ENCODE measurements at places on chromosomes 7 and 10.

DNA sequence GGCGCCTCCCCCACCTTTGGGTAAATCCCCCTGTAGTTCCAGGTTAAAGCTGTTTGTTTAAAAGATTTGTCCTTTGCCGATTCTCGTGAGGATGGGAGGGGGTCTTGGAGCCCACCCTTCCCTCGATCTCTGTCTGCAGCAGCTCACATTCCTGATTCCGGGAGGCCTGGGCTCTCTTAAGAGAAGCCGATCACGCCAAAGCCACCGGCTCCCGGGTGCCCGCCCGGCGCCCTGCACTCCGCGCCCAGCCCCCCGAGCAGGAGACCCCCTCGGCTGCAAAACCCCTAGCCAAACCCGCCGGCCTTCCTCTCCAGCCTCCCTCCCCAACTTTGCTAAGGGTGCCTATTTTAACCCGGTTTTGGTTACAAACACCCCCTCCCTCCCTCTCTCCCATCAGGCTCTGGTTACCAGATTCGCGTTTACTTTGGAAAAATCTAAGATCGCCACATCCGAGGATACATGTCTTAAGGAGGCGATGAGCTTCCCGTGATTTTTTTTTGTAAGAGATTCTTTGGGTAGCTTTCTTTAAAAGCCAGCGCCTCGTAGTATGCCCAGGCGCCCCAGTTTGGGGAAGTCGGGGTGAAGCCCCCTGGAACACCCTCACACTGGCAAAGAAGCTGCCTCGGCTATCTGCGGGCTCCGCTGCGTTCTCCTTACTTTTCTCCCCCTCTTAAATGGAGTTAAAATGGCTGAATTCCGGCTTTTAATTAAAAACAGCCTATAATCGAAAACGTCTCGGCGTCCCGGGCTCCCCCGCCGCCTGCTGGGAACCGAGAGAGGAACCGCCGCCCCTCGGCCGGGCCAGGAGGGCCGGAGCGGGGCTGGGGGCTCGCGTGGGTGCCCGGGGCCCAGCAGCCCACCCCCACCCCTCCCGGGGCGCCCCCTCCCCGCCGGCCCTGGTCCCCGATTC lies 983 bp downstream of the TNRC18 start:
- peak; percentile 81 for DNase-seq

DNA sequence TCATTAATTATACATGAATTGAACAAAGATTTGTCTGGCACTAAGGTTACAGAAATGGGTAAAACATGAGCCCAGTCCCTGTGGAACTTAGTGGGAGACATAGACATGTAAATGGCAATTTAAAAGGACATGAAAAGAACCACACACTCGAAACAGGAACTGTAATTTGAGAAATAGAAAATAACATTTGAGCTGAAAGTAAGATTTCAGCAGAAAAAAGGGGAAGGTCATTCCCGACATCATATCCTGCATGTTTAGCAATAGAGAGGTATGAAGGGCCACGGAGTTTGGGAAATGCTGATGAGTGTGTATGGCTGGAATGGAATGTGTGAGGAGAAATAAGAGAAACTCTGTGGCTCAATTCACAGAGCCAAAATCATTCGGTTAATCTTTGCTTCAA lies 175.4 kb upstream of the AHR start:
- peak; percentile 87 for DNase-seq

DNA sequence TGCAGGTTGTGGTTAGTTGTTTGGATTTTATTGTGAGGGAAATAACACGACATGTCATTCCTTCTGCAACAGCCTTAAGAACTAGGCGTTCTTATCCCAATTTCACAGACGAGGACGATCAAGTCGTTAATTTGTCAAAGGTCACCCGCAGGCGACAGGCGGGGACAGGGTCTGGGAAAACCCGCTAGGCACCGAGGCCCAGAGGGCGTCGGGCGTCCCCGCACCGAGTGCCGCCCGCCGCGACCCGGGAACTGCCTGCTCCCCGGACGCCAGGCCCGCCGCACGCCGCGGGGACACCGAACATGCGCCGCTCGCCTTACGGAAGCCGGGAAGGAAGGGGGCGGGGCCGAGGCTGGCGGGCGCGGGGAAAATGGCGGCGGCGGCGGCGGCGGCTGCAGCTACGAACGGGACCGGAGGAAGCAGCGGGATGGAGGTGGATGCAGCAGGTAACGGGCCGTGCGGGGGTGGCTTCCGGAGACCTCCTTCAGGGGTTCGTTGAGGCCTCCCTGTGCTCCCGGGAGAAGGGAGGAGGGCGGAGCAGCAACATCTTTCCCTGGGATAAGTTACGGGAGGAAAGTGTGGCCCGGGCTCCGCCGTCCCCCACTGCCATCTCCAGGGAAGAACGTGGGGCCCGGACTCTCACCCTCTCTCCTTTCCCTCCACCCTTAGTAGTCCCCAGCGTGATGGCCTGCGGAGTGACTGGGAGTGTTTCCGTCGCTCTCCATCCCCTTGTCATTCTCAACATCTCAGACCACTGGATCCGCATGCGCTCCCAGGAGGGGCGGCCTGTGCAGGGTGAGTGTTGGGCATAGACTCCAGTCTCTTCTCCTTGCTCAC lies at the start of gene COPS6:
COPS6 (plus strand) TSS at position 349 of the 837 bp plus-strand sequence; CDS start at position 371, 22 bp downstream.
- peak; percentile 86 for DNase-seq

DNA sequence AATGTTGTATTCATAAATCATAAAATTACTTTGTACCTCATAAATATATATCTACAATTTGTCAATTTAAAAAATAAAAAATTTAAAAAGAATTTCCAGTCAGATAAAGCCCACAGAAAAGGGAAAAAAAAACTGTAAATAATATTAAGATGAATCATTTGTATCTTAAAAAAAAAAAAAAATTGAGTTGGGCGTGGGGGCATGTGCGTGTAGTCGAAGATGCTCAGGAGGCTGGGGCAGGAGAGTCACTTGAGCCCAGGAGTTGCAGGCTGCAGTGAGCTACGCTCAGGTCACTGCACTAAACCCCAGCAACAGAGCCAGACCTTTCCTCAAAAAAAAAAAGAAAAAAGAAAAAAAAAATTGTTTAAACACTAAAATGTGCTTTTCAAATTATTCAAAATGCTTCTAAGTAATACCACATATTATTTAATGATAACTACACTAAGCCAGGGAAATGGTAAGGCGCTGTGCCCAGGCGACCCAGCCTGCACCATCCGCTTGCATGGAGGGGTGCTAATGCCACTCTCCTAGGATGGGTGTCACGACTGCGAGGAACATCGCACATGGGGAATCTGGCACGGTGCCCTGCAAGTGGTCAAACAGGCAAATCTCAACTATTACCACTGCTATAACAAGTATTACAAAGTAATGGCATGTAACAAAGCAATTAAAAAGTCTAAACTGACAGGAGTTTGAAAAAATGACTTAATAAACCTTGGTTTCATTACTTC lies 15.4 kb downstream of the GLUD1 start:
- peak; percentile 55 for DNase-seq

DNA sequence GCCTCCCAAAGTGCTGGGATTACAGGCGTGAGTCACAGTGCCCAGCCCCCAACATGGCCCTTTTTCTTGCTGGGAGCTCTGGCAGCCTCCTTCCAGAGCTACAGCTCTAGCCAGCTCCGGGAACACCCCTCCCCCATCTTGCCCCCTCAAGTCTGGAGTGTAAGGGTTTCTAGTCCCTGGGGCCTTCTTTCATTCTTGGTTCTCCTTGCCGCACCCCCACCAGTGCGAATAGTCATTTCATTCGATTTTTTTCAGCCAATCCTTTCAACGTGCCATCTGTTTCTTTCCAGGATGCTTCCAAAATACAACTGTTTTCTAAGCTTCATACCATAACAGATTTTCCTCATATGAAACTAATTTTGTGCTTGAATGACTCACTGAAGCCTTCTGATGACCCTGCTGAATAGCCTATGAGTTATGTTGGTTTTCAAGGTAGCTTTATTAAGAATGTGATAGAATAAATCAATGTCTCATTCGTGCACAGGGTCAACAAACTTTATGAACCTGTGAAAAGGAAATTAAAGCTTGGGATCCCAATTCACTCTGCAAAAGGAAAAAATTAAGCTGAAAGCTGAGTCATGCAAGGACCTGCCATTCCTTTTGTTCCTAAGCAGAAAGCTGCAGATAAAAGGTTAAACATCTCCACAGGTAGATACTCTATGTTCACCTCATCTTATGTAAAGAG lies 38.6 kb downstream of the CDC14C start:
- DNase-seq = no peak

DNA sequence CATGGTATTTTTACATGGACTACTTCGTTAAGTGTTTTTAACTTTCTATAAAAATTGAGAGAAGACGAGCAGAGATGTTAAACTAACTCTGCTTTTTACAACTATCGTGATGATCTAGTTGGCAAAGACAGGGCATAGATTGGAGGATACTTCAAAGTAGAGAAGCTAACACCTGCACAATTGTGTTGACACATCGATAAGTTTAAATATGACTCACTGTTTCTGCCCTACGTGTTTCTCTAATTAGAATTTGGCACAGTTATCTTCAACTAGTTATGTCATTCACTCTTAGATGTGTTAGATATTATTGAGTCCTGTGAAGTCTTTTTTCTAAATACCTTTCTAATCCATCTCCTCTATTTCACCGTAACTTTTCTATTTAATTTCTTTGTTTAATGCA lies 68.5 kb upstream of the FERD3L start:
- peak; percentile 4 for DNase-seq

DNA sequence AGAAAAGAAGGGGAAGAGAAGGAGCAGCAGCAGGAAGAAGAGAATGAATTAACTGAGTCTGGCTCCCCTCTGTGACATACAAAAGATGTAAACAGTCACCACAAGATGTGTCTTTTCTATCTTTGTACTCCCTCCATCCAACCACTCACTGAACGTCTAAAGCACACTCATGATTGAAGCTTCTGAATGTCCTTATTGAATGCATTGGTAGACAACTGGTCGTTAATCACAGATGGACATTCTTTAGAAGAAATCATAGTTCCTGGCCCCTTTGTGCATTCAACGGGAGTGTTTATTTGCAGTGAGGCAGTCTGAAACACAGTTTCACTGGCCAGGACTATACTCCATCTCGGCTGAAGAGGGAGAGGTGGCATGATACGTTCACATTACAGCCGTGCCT lies 206.3 kb upstream of the KMT2E start:
- DNase-seq = no peak

- peak; percentile 34 for DNase-seq
These were observed 994 bp downstream of the SLC25A28 start for GRCh38 chr10:99619090-99619800.

DNA sequence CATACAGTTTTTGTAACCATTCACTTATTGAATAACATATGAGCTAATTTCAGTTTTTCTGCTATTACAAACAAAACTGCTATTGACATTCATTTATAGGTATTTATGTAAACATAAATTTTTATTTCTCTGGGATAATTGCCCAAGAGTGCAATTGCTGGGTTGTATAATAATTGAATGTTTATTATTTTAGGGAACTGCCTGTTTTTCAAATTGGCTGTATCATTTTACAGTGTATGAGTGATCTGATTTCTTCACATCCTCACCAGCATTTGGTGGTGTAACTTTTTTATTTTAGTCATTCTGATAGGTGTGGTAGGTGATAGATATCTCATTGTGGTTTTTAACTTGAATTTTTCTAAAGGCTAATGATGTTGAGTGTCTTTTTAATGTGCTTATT lies 26.4 kb downstream of the KIF11 start:
- no peak for DNase-seq

DNA sequence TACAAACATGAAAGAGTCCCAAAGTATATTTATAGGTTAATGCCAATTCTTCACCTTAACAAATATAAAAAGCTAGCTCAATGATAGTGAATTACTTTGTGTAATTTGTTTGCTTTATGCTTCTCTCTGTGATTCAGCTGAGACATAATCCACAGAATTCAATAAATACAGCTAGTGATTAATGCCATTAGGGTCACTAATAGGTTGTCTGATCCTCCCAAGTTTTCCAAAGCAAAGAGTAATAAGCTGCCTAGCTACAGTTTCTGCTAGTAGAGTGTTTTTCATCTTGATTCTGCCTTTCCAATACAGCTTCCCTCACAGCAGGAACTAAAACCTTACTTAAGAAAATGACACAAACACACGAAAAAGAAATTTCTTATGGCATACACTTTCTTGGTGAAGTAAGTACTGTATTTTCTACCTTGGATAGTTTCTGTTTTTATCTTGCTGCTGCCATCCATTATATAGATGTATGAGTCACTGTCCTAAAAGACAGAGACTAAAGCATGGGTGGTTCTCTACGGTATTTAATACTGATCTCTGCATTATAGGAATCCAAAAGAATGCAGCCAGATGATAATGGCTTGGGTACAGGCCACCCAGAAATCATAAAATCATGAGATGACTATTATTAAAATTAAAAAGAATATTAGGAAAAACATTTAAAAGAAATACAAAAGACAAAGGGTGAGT lies 170.0 kb downstream of the TPK1 start:
- no peak for DNase-seq

DNA sequence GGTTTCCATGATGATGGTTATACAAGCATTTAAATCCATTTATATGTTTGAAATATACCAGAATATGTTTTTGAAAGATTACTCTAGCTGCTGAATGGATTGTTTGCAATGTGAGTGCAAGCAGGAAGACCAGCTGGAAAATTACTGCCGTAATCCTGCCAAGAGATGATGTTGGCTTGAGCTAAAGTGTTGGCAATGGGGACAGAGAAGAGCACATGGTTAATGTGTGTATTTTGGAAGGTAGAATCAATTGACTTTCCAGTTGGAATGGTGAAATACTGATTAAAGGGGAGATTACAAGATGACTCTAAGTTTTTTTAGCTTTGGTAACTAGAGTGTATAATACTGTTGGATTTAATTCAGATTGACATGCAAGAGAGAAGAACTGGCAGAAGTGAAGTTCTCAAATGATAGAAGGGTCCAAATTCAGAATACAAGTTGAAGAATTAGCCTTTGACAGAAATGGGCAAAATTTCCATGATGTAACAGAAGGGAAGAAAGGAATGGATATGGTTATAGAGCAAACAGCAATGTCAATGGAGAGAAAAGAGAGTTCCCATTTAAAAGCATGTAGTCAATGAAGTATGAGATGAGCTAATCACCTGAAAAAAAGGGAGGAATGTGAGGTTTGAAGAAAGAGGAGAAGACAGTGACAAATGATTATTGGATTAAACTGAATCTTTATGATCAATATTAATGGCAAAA lies 422.0 kb downstream of the CDC14C start:
- DNase-seq = no peak

- DNase-seq = no peak
These were observed 27.9 kb downstream of the ZEB1 start for GRCh38 chr10:31346953-31347352.

- DNase-seq = no peak
These were observed 171.7 kb downstream of the LSM5 start for GRCh38 chr7:32318300-32319011.

- no peak for DNase-seq
These were observed 58.2 kb downstream of the TMEM106B start for GRCh38 chr7:12269100-12269895.
